Muscle of leg (tissue), 16 donors: ENCODE measurements at places on chromosomes 5 and 9. TPM values are rescaled to one million over a fixed set of nuclear protein-coding genes. Genes with fewer than 3 reads are reported as not detected.

DNA sequence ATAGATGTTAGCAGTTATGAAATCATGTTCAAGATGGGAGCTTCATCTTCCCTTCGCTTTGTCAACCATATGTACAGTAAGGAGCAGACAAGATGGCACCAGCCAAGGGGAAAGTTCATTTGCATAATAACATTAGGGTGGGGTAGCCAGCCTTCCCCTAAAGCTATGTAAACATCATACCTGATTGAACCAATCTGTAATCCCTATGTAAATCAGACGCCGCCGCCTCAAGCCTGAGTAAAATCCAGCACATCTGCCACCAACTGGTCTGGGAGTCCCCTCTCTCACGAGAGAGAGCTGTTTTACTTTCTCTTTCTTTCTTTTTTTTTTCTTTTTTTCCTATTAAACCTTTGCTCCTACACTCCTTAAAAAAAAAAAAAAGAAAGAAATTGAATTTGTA, 30.8 kb upstream of the REEP2 start:
- DNase-seq: no peak

- no peak for DNase-seq
Measured at GRCh38 chr9:98185611-98186171, 6.7 kb downstream of the CORO2A start.

GRCh38 chr5:89211836-89212235, 328.9 kb upstream of the MEF2C start:
- peak; percentile 16 for DNase-seq

- DNase-seq: peak; percentile 59
Measured at GRCh38 chr9:93577078-93577974, 942 bp downstream of the PHF2 start.

DNA sequence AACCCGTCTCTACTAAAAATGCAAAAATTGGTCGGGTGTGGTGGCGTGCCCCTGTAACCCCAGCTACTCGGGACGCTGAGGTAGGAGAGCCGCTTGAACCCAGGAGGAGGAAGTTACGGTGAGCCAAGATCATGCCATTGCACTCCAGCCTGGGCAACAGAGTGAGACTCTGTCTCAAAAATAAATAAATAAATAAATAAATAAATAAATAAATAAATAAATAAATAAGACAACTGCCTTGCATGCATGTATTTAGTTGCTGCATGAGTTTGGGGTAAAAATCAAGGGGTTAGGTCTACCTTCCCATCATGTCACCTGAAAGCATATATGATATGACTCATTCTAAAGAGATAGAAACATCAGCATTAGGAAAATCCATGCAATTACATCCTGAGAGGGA, 254.0 kb downstream of the ADAMTSL1 start:
- no peak for DNase-seq

TMEM252 gene
- 0.09 TPM for total RNA-seq

PRKAA1 gene
- 52.2 TPM for total RNA-seq

CMBL gene
- 24.1 TPM for total RNA-seq

ANKRD34B gene
- 0.13 TPM for total RNA-seq

PRR16 gene
- total RNA-seq: 6.0 TPM
